ENCODE measurements at places on chromosomes 3 and 15. TPM values are rescaled to one million over a fixed set of nuclear protein-coding genes. Genes with fewer than 3 reads are reported as not detected.

- no peak for DNase-seq
Measured at GRCh38 chr3:71208211-71209095, 375.1 kb downstream of the FOXP1 start.

DNA sequence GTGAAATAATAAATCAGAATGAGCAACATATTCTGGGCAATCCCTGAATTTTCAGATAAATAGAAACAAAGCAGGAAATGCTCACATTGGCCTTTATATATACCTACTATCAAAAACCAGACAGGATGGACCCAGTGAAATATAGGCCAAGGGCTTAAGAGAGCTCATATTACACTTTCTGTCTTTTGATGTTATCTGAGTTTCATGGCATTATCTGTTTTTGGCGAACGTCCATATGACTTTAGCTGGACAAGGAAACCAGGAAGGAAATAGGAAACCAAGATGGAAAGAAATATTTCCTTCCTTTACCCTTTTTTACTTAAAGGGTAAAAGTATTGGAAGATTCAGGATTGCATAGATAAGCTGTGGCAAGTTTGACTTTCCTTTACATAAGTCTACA lies 274.8 kb downstream of the THSD4 start:
- no peak for DNase-seq

DNA sequence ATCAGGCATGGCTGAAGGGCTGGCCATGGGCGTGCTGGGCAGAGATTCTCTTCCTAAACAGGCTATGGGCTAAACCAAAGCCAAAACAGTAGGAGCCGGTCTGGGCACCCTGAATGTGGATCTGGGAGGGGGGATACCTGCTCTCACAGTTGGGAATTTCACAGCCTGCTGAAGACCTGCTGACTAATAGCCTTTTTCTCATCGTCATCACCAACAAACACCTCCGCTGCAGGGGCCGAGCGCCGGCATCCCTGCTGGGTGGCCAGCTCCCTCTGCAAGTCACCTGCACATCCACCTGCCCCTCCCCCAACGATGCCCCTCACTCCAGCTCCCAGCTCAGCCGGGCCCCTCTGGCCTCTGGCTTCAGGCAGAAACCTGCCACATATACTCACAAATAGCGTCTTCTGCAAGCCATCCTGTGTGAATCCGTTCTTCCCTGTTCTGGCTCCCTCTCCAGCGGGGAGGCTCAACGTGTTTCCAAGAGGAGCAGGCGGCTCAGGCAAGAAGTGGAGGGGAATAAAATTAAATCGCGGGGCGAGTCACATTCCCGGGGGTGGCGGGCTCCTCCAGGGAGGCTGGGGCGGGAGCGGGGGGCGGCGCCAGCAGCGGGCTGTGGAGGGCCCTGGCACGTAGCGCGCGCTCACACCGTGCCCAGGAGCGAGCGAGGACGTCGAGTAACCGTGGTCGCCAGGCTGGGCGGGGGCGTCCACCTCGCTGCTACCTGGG lies 466 bp downstream of the IQSEC1 start:
- peak; percentile 47 for DNase-seq

DNA sequence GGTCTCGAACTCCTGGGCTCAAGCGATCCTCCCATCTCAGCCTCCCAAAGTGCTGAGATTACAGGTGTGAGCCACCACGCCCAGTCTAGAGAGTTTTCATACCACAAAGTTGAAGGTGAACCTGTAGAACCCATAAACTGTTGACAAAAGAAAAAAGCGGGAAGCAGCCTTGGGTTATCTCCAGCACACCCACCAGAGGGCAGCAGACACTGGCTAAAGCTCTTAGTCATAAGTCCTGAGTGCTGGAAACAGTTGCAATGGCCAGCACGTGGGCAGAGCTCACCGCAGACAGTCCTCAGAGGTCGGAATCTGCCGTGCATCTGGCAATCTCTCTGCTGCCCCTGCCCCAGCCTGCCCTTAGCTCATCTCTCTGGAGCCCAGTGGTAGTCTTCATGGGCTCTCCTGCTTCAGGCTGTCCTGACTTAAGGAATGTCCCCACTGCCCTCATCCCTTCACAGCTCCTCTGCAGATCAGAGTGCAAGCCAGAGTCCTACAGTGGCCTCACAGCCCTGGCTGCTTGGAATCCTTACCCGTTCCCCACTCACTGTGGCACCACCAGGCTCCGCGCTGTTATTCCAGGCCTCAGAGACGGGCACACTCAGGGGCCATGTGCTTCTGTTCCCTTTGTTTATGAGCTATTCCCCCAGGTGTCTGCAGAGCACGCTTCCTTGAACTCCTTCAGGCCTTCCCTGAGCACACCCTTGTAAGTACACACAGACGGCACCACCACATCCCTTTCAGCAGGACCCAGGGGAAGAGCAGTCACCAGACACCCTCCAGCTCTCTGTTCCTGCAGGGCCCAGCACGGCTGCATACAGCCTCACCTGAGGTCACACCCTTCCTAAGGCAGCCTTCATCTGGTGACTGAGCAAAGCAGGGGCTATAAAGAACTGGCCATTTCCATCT lies 8.8 kb upstream of the ELP6 start:
- peak; percentile 75 for DNase-seq

- no peak for DNase-seq
Measured at GRCh38 chr15:64423970-64424369, 36.3 kb downstream of the TRIP4 start.

- no peak for DNase-seq
Measured at GRCh38 chr15:75675579-75676404, 28.1 kb downstream of the SNX33 start.

DNA sequence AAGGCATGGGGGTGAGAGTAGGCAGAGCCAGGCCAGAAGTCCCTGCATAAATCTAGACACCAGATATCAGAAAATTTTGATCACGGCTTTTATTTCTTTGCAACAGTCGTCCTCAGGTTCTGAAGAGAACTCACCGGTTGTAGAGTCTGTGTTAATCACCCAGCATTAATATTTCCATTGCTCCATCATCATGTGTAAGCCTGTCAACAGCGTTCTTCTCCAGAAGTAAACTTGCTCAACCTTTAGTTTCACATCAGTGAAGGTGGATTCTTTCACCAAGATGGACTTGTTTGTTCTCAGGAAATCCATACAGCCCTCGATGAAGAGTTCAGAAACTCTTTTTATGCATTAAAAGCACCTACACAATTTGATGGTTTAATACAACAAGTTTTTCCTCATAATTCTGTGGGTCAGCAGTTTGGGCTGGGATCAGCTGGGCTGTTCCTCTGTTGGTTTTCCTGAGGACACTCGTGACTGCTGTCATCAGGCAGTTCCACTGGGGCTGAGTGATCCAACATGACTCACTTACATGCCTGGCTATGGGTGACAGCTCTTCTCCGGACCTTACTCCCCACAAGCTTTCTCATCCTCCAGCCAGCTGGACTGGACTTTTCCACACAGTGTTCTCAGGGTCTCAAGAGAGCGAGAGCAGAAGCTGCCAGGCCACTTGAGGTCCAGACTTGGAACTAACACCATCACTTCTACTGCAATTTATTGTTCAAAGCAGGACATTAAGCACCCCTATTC lies 303.4 kb downstream of the ZNF621 start:
- peak; percentile 76 for DNase-seq

DNA sequence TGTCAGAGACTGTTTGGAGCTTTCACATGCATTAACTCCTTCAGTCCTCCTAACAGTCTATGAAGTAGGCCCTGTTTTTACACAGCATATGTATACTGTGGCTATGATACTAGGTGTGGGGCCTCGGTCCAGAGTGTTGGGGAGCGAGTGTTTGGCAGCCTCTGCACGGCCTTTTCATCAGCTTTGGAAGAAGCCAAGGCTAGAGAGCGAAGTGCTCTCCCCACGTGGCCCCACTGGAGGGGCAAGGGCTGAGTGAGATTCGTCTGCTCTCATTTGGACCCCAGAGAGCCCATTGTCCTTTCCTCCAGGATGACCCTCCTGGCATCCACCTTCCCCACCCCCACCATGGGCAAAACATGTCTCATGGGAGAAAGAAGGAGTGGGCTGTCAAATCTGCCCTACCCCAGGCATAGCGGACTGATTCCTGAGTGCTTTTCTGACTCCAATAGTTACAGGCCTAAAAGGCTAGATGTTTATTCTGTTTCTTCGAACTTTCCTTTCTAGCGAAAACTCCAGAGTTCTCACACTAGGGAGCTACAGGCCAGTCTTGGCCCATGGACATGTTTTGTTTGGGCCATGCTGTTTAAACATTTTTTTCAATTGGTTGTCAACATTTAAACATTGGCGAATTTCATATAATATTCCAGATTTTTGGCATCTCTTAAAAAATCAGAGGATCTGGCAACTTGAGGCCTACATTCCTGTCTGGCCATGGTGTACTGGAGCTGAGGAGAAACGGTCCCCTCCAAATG lies 76.0 kb downstream of the EEFSEC start:
- no peak for DNase-seq

DNA sequence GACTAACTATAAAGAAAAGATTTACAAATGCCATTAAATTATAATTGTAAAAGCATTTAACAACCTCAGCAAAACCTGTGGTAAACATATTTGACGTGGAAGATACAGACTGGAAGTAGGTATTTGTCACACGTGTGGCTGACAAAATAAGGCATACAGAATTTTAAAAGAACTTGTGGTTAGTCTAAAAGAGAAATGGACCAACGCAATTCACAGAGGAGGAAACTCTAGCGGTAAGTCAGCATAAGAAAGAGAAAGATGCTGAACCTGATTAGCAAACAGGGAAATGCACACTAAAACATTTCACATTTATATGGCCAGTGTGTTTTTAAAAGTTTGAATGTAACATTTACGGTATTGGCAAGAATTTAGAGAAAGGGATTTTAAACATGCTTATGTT lies 35.3 kb downstream of the KCNH8 start:
- DNase-seq: no peak

GRCh38 chr3:111904376-111905241 lies 45.5 kb downstream of the PHLDB2 start:
- peak; percentile 89 for DNase-seq

GRCh38 chr15:101538177-101538576 lies 48.7 kb upstream of the PCSK6 start:
- no peak for DNase-seq

DNA sequence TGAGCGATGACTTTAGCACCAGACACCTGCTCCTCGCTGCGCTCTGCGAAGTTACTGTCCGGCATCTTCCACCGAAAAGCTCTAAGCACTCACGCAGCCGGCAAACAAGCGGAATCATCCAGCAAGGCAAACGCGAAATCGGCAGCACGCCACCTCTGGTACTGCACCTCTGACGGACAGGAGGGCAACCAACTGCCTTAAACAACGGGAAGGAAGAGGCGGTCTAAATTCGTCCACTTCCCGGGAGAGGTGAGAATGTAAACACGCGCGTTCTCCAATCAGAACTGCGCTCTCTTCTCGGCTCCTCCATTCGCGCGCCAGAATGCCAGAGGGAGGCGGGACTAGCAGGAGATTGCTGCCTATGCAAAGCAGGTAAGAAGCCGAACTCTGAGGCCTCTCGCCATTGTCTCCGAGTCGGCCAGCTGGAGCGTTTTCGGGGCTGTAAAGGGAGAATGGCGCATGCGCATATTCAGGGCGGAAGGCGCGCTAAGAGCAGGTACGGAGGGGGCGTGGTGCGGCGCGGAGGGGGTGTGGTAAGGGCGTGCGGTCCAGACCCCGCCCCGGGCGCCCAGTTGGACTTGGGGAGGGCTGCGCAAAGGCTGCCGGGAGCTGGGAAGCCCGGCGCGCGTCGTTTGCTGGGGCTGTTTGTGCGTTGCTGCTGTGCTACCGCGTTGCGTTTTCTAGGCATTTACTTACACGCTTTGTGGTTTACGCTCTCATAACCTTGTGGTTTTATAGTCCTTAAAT lies at the start of the genes BTD and HACL1:
BTD (plus strand) TSS at position 347 of the 747 bp plus-strand sequence. CDS start 33,695 bp downstream, outside the sequence.
HACL1 (minus strand) TSS at position 171 of the 747 bp plus-strand sequence; CDS start at position 65, 106 bp downstream.
- peak; percentile 99 for DNase-seq

- no peak for DNase-seq
Measured at GRCh38 chr15:58597943-58598828, 151.3 kb downstream of the ADAM10 start.

DNA sequence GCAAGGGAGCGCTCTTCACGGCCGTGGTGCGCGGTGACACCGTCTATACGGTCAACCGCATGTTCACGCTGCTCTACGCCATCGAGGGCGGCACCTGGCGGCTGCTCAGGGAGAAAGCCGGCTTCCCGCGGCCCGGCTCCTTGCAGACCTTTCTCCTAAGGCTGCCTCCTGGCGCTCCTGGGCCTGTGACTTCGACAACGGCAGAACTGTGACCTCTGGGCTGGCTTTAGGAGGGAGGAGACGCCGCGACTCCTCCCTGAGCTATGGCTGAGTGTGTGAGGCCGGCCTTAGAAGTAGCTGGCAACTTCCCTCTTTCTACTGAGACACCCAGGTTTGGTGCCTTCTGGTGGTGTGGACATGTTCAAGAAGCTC lies 1.4 kb downstream of the KBTBD13 start:
- DNase-seq: no peak

DNA sequence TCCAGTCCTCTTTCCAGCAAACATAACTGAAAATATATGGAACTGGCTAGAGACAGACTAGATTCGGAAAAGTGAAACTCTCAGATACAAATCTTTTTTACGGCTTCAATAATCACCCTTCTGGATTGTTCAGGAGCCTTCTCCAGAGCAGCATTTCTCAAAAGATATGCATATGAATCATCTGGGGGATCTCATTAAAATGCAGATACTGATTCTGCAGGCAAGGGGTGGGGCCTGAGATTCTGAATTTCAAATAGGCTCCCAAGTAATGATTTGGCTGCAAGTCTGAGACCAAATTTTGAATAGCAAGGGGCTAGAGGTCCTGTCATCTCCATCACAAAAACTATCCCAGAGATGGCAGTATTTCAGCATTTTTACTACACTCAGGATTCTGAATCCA lies 165.4 kb downstream of the CTNNB1 start:
- DNase-seq: no peak

GRCh38 chr3:195124378-195124992 lies 146.5 kb downstream of the XXYLT1 start:
- no peak for DNase-seq

- DNase-seq: peak; percentile 37
Measured at GRCh38 chr3:119294696-119295671, 801 bp downstream of the ARHGAP31 start.

Gene TTLL13
- 0.21 TPM for total RNA-seq

Gene ZIC1
- total RNA-seq: not detected

Gene TEX9
- 6.3 TPM for total RNA-seq

Gene CD86
- total RNA-seq: 9.6 TPM

Gene HLTF
- 18.0 TPM for total RNA-seq

Gene C2CD4B
- total RNA-seq: not detected

Gene BCHE
- total RNA-seq: not detected

Gene C3orf52
- total RNA-seq: 20.7 TPM

Gene SSUH2
- not detected for total RNA-seq

Gene TLR9
- total RNA-seq: not detected

Gene PAQR5
- 0.66 TPM for total RNA-seq

Gene MESP1
- total RNA-seq: under 0.01 TPM

All from mammary epithelial cell (primary cell).